ENCODE measurements at places on chromosomes 4 and X.

DNA sequence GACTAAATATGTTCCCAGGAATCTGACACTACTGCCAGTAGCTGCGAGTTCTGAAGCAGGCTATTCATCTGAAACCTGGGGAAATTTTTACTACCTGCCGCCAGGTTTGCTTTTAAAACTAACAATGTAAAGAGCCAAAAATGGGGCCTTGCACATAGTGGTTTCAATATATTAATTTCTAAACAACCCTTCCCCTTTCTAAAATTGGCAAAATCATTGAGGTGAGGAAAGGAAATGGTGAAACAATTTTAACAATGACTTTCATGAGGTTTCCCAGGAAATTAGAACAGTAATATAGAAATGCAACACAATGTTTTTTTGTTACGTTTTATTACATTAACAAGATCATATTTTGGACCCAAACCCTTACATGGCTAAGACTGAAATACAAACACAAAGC is 21.3 kb downstream of the FANCB start:
- DNase-seq: no peak

DNA sequence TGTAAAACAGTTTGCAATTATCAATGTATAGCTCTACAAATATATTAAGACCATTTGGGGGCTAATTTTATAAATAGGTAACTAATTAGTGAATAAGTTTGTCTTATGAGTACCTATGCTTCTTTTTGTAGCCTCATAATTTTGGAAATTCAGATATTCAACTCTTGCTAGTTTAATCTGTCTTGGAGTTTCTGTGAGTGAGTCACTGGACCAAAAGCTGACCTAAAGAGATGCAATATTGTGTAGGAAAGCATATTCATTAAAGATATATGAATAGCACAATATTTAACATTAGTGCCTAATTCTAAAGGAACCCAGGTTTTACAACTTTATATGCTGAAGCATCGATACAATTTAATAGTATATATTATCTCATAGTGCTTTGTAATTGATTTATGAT is 161.3 kb upstream of the PCDH18 start:
- no peak for DNase-seq

- no peak for DNase-seq
Measured at GRCh38 chrX:133994576-133994975, 9.2 kb upstream of the GPC3 start.

DNA sequence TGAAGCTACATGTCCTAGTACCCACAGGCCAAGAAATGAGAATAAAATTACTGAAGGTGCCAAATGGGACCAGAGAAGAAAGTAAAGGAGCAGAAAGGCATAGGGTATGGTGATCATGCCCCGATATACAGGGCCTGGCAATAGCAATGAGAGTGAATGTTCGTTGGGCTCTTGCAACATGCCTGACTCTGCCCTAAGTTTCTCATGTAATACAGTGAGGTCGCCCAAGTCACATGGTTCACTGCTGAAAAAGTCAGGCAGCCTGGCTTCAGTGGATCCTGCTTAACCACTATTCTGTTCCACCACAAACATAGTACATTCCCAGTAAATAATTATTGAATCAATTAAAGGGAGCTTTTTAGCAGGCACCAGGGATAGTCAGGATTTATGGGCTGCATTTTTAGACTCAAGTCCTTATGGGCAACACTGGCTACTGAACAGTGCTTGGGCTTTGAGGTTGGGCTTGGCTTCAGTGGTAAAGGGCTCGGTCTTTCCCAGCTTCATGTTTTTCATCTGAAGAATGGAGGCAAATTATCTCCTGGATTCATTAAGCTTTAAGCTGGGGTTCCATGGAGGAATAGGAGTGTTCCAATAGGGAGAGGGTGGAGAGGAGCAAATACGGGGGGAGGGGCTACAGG is 67.1 kb upstream of the ZNF518B start:
- DNase-seq: no peak

DNA sequence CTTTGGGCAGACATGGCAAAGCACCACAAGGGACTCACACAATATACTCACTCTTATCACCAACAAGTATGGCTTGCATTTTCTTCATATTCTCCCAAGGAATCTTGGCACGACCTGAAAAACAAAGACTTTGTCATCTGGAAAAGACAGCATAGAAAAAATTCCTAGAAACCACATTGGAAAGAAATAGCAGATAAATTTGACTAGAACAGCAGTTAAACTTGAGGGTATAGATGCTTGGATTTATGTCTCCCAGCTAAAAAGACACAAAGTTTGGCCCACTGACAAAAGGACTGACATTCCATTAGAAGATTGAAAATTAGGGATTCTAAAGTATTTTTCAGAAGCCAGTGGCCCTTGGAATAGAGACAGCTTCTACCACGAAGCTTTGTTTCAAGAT is 6.9 kb upstream of the VEGFC start:
- DNase-seq: no peak

Measured in activated naive CD8-positive, alpha-beta T cell treated with anti-CD3 and anti-CD28 coated beads, Interleukin-2, amount 50 U/mL, for 24 hours (primary cell).